ENCODE measurements at places on chromosomes 6 and 20.

DNA sequence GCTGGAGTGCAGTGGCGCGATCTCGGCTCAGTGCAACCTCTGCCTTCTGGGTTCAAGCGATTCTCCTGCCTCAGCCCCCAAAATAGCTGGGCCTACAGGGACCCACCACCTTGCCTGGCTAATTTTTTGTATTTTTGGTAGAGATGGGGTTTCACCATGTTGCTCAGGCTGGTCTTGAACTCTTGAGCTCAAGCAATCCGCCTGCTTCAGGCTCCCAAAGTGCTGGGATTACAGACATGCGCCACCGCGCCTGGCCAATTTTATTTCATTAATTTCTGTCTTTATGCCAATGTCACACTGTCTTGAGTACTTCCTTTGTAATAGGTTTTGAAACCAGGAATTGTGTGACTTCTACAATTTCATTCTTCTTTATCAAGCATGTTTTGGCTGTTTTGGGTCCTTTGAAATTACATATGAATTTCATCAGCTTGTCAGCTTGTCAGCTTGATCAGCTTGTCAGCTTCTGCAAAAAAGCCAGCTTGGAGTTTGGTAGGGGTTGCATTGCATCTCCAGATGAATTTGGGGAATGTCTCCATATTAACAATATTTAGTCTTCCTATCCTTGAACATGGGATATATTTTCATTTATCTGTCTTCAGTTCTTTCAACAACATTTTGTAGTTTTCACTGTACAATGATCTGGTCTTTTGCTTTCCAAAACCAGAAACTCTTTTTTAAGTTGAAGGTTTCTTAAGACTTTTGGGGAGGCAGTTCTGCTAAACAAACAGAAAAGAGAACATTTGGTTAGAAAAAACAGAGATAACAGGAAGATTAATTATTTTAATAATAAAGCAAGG is 20.8 kb downstream of the ZFAND3 start:
- no peak for DNase-seq

DNA sequence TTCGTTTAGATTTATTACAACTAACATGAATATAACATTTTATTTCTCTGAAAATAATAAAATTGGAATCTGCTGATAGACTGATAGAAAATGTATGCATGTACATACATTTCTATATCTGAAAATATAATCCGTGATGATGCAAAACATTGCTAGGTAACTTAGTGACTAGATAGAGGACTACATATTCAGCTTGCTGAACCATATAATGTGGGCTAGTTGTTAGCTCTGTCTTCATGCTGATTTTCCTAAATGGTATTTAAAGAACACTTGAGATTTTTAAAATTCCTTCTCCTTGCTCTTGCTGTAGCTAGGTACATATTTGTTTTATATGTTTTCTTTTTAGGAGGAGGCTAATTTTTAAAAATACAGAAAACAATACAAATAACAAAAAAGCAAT is 38.4 kb upstream of the TAGAP start:
- no peak for DNase-seq

- no peak for DNase-seq
Measured at GRCh38 chr6:67016921-67017460, 1310.0 kb upstream of the EYS start.

GRCh38 chr6:5425267-5425666 is 164.0 kb downstream of the FARS2 start:
- no peak for DNase-seq

DNA sequence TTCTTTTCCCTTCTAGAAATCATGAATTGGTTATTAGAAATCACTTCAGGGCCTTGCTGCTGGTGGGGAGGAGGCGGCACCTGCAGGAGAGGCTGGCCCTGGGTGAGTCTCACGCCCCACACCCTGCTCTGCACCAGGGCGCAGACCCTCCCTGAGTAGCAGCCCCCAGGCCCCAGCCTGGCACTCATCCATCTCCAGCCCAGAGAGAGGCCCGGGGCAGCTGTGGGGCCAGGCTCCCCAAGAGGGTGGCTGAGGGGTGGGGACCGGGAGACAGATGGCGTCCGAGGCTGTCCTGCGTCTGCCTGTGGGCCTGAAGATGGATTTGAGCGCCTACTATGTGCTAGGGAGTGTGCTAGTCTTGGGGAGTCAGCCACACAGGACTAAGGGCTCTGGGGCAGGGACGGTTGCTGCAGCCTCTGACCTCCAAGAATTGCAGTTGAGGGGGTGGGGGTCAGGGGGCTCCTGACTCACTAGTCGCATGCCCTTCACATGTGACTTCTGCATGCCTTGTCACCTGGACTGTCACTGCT is 59.6 kb upstream of the GATA5 start:
- no peak for DNase-seq

DNA sequence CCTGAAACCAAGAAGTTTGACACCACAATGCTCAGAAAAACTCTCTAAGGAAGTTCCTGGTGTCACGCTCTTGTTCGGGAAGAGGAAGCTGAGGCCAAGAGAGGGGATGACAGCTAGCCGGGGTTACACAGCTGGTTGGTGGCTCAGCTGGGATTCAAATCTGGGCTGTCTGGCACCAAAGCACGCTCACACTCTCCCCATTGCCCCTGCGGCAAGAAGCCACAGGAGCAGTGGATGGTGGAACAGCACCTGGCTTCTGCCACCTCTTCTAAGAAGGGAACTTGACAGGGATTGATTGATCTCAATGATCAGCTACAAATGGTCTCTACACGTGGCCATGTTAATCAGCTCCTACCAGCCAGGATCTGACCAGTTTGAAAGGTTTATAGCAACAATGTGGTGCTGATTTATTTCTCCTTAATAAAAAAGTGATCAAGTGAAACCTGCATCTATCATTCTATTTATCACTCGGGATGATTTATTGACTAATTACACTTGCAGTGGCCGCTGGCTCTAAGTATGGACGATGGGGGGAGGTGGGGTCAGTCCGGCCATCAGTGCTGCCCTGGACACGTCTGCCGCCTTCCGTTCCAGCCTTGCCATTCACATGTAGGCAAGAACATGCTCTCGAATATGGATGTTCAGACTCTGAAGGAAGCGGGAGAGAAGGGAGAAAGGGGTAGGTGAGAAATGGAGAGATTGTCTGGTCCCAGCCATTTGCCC is 71.9 kb upstream of the TOP1 start:
- peak; percentile 32 for DNase-seq

- no peak for DNase-seq
Measured at GRCh38 chr6:45184937-45185336, 143.2 kb upstream of the RUNX2 start.

DNA sequence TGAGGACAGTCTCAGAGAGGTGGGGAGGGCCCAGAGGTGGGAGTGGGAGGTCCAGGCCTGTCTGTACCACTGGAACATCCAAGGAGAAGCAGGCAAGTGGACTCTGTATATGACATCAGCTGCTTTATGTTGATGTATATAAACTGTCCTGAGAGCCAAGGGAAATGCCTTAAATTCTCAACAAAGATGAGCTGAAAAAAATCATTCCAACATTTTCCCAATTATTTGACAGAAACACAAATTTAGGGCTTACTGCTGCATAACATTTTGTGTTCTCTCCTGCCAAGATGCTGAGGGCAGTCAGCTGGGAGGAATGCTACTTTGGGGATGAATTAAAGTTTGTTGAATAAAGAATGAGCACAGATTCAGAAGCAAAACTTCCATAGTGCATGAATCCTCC is 52.8 kb downstream of the FOXC1 start:
- DNase-seq = no peak

GRCh38 chr6:127077886-127078285 is 40.6 kb upstream of the RSPO3 start:
- DNase-seq = no peak

GRCh38 chr6:135145063-135145800 is 35.9 kb upstream of the MYB start:
- no peak for DNase-seq

- DNase-seq = no peak
Measured at GRCh38 chr20:52438326-52438963, 246.9 kb upstream of the ZFP64 start.

GRCh38 chr6:140636271-140636907 is 1261.9 kb upstream of the CITED2 start:
- no peak for DNase-seq

GRCh38 chr6:110876806-110877564 is 2.4 kb downstream of the AMD1 start:
- no peak for DNase-seq

DNA sequence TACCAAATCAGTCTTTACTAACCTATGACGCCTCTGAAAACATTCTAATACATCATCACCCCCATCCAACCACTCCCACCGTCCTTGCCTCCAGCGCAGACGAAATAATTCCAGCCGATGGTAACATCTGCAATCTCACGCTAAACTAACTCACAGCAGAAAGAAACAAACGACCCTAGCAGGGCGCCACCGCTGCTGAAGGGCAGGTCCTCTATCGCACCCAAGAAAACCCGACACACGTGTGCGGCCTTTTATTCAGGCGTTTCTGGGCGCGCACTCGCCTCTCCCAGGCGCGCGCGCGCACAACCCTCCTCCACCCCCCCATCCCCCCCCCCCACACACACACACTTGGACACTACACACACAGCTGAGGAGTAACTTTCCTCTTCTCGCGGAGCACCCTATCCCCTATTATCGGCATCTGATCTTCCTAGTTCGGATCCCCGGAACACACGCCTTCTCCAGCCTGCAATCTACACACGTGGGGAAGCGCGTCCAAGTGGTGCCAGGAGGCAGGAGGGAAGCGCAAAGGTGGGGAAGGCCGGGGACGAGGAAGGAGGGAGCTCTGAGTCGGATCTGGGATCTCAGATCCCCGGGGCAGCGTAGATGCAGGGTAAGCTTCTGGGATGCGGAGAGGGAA is 1.4 kb downstream of the GFOD1 start:
- peak; percentile 73 for DNase-seq

DNA sequence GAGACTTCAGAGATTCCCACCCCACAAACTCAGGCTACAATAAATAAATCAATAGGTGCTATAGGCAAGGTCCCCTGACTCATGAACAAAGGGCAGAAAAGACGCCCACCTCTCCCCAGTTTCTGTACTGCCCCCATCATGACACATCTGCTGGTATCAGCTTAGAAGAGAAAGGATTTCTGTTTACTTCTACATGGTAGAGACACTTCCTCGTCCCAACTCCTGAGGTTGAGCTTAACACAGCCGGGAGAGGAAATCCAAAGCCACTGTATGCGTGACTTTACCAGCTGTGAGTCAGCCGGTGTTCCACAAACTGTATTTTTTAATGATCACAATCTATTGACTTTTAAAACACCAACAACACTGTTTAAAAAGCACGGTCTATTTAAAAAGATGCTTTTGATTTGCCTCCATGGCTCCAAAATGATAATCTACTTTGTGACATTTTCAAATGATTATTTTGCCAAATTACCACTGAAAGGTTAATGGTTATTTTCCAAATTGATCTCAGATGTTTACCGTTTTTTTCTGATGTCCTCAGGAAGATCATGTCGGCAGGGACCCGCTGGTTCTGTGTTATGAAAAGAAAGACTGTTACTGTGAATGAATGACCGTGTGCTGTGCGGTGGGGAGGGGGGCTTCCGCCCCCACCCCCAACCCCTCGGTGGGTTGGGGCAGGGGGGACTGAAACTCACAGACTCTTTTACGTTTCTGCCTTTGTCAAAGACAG is 72.5 kb downstream of the ATP9A start:
- DNase-seq = no peak

DNA sequence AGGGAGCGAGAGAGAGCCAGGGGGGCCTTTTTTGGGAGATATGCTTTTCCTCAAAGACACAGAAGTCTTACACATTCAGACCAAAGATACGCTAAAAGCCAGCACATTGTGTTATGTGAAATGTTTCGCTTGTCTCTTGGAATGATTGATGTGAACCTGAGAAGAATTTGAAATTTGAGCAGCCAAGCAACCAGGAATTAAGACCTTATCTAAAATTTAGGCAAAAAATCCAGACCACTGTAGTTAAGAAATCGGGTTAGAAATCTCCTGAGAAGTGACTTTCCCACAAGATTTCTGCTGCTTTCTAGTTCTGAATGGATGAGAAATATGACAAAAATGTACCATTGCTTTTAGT is 223.2 kb upstream of the GMDS start:
- DNase-seq = no peak

- no peak for DNase-seq
Measured at GRCh38 chr6:71420095-71420692, 131.6 kb downstream of the OGFRL1 start.

- no peak for DNase-seq
Measured at GRCh38 chr6:128491100-128491581, 29.3 kb downstream of the PTPRK start.

DNA sequence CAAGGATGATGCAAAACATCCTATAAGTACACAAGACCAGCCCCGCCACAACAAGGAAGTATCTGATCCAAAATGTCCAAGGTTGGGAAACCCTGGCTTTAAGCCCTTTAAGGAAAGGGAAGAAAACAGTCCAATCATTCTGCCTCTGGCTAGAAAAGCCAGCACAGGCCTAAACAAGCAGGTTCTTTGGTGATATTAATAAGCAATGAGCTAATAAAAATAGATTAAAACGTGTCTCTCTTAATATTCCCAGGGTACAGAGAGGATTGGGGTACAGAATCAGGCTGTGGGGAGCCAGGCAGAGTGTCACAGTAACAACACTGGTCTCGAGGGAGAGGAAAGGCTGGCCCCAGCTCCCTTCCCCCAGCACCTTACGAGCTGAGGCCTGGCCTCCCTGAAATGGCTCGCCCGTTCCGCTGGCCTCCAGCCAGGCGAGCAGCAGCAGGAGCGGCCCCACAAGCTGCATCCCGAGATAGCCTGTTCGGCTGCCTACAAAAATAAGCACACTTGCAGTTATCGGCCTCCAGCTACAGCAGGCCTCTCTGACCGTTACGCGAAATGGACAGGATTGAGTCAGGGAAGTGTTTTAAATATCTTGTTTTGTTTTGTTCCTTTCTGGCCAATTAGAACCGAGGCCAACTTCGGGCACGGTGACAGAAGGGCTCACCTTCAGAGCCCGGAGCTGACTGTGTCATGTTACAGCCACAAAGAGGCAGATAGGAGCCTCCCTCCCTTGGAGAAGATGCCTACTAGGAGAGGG is 4.0 kb upstream of the ZMYND8 start:
- DNase-seq = no peak

- DNase-seq = no peak
Measured at GRCh38 chr6:139981768-139982181, 607.3 kb upstream of the CITED2 start.

Measured in activated CD8-positive, alpha-beta memory T cell treated with anti-CD3 and anti-CD28 coated beads for 24 hours (primary cell).